ENCODE measurements at places on chromosomes 7 and 10.

DNA sequence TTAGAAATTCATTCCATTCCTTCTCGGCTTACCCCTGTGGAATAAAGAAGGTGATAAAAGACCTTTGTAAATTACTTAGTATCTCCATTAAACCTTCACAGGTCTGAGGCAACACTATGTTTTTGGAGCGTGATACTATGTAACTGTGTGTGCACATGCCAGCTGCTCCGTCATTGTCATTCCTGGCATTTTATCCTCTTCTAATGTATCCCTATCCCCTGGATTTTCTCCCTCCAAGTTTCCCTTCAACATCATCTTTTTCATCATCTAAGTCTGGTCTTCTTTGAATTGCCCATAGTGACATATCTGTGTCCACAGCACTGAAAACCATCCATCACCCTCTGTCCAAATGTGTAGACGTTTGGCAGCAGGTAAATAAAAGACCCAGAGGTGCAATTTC lies 125.7 kb downstream of the TEX36 start:
- H3K4me1 ChIP-seq = no peaks in the 10 kb centered on the region
- H3K27me3 ChIP-seq = no peaks in the 10 kb centered on the region
- no peak overlapping the region for H3K4me3 ChIP-seq
- H3K36me3 ChIP-seq = no peaks in the 10 kb centered on the region
- no peak for DNase-seq
- no peak overlapping the region for H3K27ac ChIP-seq

DNA sequence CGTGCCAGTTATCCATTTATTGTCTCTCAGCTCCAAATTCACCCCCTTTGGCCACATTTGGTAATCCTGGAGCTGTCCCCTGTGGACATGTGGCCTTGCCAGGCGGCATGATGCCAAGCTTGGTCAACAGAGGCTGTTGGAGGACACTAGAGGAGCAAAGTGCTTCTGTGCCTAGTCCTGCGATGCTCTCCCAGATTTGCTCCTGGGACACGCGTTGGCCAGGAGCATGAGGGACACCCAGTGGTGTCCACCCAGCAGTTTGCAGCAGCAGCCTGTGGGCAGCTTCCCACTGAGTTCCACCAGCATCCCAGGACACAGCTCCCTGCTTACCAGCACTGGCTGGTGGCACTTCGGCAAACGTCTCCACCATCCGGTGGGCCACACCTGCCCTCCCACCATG lies 55.5 kb upstream of the STEAP1B start:
- H3K27ac ChIP-seq = no peak overlapping the region
- no peaks in the 10 kb centered on the region for H3K36me3 ChIP-seq
- no peak overlapping the region for H3K4me3 ChIP-seq
- no peak for DNase-seq

- no peaks in the 10 kb centered on the region for H3K36me3 ChIP-seq
- no peak overlapping the region for H3K27ac ChIP-seq
- no peak overlapping the region for H3K4me3 ChIP-seq
- DNase-seq = no peak
- no peaks in the 10 kb centered on the region for H3K27me3 ChIP-seq
These were observed 41.3 kb downstream of the IL2RA start for GRCh38 chr10:6020826-6021225.

DNA sequence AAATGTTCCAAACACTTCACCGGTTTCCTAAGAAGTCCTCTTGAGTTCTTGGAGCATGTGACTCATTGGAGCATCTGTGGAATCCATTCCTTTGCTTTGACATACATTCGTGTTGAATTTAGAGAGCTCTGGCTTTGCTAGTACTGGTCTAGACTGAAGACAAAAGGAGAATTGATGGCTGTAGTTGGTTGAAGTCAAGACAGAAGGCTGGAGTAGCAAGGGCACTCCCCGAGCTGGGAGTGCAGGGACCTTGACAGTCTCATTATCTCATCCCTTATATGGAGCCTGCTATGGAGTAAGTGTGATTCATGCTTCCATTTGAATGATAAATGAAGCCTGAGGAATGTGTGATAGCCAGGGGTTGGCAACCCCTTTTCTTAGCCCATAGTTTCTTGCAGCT lies 1249.1 kb downstream of the TYW1 start:
- H3K4me1 ChIP-seq = peaks cover 2% of the 10 kb centered on the region
- H3K4me3 ChIP-seq = no peak overlapping the region
- H3K27ac ChIP-seq = peak overlapping the region; percentile 42
- DNase-seq = peak; percentile 87

GRCh38 chr10:5477948-5478693 lies 21.2 kb downstream of the CALML5 start:
- H3K27me3 ChIP-seq = no peaks in the 10 kb centered on the region
- no peak overlapping the region for H3K4me3 ChIP-seq
- no peak for DNase-seq
- no peaks in the 10 kb centered on the region for H3K36me3 ChIP-seq

DNA sequence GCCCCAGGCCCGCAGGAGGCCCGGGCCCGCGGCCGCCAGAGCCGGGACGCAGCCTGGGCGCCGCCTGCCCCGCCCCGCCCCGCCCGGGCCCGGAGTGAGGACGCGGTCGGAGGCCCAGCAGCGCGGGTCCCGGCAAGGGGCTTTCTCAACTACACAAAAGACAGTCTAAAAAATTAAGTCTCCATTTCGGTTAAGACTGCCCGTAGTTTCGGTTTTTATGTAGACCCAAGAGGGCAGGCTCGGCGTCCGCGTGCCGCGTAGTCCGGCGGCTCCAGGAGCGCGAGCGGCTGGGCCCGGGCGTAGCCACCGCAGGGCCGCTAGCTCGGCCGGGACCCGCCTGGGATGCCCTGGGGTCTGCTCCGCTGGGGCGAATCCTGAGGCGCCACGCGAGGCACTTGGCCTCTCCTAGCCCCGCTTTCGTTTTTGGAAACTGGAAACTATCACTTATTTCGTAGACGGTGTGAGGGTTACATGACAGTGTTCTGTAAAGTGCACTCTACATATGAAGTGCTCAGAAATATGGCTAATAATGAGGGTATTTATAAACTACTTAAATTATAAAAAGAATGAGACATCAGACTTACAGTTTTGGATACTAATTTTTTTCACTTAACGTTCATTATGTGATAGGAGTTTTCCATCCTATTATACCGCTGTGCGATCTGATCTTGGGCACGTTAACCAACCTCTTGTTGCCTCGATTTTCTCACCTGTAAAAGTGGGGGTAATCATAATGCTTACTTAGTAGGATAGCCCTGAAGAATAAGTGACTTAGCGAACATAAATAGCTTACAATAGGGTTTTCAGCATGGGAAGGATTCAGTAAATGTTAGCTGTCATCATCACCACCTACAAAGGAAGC lies 573 bp downstream of the BLVRA start:
- H3K4me3 ChIP-seq = peak overlapping the region; percentile 58
- peaks cover 2% of the 10 kb centered on the region for H3K4me1 ChIP-seq
- DNase-seq = peak; percentile 40
- no peaks in the 10 kb centered on the region for H3K36me3 ChIP-seq

DNA sequence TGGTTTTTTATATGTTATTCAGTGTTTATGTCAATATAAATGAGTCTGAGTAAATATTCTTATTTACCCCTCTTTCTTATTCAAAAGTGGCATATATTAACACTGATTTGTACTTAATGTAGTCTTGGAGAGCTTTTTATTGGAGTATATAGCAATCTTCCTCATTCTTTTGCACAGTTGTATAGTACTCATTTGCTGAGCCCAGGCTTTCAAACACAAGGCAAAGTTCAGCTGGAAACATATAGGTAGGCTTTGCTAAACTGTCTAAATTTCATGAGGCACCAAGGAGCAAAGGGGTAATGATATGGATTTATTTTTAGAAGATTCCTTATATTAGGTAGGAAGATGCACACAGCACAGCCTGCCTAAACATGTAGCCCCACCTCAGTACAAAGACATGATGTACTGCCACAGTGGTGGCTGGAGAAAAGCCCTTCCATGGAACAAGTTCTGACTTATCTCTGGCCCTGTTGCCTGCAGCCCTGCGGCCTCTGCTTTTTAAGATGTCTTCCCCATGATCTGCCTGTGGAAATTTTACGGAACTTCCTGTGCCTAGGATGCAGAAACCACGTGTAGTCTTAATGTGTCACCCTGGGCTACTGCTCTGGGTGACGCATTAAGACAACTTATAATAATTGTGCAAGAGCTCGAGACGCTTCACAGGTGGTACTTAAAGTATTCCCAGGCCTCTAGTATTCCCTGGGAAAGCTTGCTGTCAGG lies 9.6 kb upstream of the PDCD4 start:
- no peaks in the 10 kb centered on the region for H3K27me3 ChIP-seq
- no peak overlapping the region for H3K4me3 ChIP-seq
- no peak for DNase-seq
- H3K36me3 ChIP-seq = no peaks in the 10 kb centered on the region
- peaks cover 5% of the 10 kb centered on the region for H3K4me1 ChIP-seq
- no peak overlapping the region for H3K27ac ChIP-seq

DNA sequence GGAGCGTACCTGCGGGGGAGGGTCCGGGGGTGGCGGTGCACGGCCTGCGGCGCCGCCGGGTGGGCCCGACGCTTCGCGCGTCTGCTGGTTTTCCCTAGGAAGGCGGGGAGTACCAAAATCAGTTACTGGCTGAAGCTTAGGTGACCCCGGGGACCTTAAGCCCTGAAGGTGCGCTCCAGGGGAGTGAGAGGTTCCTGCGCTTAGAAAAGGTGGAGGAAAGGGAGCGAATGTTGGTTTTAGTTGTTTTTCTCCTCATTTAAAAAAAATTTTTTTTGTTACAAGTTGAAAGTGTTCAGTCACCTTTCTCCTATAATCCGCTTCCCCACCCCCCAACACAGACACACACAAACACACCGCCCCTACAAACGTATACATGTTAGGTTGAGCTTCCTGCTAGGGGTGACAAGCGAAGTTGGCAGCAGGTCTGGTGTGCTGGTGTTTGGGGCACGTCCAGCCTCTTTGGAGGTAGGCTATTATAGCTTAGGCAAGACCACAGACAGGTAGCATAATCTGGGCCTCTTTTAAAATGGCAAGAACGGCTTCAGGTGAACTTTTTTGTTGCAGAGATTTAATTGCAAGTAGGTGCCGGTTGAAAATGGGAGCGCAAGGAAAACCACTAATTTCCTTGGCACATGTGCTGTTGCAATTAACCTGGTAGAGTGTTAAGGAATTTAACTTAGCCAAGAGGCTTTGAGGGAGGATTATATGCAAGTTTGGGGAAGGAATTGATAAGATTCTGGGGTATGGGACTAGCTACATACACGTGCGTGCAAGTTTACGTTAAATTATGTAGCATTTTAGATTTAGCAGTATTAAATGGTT lies 945 bp downstream of the ADD3 start:
- H3K4me3 ChIP-seq = peak overlapping the region; percentile 75
- peak; percentile 64 for DNase-seq
- peaks cover 11% of the 10 kb centered on the region for H3K4me1 ChIP-seq
- no peaks in the 10 kb centered on the region for H3K36me3 ChIP-seq

DNA sequence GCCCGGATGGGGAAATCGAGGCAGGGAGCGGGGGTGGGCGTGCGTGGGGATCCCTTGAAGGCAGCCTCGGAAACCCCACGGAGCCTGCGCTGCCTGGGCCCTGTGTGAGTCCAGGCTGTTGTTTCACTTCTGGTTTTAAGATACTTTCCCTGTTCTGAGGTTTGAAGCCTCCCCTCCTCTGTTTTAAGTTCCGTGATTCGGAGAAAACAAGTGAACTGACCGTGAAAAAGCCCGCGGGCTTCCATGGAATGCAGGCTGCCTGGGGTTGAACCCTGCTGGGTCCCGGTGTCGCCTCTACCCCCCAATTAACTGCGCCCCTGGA lies 401 bp downstream of the LRRC27 start:
- H3K36me3 ChIP-seq = no peaks in the 10 kb centered on the region
- no peak overlapping the region for H3K27ac ChIP-seq
- DNase-seq = no peak
- H3K4me3 ChIP-seq = peak overlapping the region; percentile 2
- H3K4me1 ChIP-seq = peaks cover 5% of the 10 kb centered on the region
- no peaks in the 10 kb centered on the region for H3K27me3 ChIP-seq

DNA sequence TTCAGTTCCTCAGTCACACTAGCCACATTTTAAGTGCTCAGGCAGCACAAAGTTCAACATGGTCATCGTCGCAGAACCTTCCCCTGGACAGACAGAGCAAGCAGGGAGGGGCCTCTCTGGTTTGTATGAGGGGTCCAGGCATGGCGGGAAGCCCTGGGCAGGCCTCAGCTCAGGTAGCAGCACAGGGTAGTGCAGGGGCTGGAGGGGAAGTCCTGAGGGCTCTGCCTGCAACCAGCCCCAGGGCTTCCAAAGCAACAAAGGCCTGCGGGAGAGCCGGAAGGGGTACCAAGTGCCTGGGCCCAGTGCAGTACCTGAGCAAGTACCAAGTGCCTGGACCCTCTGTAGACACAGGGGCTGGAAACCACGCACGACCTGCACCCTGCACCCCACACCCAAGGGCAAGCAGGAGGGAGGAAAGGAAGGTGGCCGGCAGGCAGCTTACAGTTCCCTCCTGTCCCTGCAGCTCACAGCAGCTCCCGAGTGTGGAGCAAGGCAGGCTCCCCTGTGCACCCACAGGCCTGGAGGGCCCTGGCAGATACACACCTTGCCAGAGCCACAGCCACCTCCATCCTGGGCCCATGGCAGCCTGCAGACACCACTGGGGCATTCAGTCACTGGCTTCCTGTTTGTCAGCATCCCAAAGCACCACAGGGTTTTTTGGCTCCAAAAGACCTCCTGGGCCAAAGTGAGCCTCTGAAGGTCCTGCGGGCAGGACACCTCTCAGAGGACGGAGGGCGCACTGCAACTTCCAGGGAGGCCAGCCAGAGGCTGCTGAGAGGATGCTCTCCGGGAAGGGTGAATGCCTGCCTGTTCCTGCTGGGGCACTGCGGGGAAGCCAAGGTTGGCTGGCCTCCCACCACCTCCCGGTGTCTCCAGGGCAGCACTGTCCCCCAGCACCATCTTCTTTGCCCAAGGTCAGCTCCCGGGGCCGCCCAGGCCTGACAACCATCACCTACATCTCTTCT lies 6.5 kb upstream of the RET start:
- no peak overlapping the region for H3K4me3 ChIP-seq
- H3K27me3 ChIP-seq = no peaks in the 10 kb centered on the region
- no peaks in the 10 kb centered on the region for H3K36me3 ChIP-seq
- peak; percentile 37 for DNase-seq
- H3K4me1 ChIP-seq = no peaks in the 10 kb centered on the region
- H3K27ac ChIP-seq = no peak overlapping the region

DNA sequence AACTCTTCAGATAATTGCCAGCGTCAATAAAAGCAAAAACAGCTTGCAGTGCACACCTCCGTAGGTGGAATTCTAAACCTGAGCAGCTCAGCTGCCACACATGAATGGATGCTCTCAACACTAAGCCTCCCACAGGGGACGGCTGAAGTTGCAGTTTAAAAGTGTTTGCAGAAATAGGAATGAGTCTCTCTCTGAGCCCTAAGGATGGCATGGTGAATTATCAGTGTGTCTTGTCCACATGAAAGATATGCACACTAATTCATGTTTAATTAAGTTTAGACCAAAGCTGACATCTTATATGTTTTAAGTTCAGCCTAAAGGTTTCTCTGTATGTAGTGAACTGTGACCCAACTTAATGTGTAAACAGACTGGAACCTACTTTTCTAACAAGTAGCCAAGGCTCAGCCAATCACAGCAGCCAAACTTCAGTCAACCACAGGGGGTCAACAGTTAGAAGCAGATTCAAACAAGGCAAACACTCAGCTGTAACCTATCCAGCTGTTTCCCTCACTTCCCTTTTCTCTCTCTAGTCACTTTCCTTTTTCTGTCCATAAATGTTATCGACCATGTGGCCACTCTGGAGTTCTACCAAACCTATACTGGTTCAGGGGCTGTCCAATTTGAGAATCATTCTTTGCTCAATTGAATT lies 38.1 kb downstream of the CTTNBP2 start:
- no peaks in the 10 kb centered on the region for H3K27me3 ChIP-seq
- H3K4me1 ChIP-seq = no peaks in the 10 kb centered on the region
- H3K27ac ChIP-seq = no peak overlapping the region
- no peaks in the 10 kb centered on the region for H3K36me3 ChIP-seq
- peak; percentile 46 for DNase-seq

- no peaks in the 10 kb centered on the region for H3K27me3 ChIP-seq
- no peak overlapping the region for H3K27ac ChIP-seq
- H3K4me3 ChIP-seq = no peak overlapping the region
- H3K36me3 ChIP-seq = no peaks in the 10 kb centered on the region
- DNase-seq = no peak
These were observed 261.8 kb upstream of the SHH start for GRCh38 chr7:156074084-156074483.

Data from mesendoderm (in vitro differentiated cells).